Activated T-helper 2 cell treated with anti-CD3 and anti-CD28 coated beads, Interferon-gamma antibody, Interleukin-2, Interleukin-4, amounts not matched to agents 10 μg/mL and 5 μg/mL and 100 μg/mL, durations not matched to agents 14 hours and 24 hours and 36 hours (primary cell): ENCODE measurements at places on chromosomes 6 and 20. TPM values are rescaled to one million over a fixed set of nuclear protein-coding genes. Genes with fewer than 3 reads are reported as not detected.

ZKSCAN8 gene
- 17.9 and 20.8 TPM in 2 replicates for total RNA-seq

FAM229B gene
- total RNA-seq: 1.1 and 3.1 TPM in 2 replicates

LPA gene
- not detected in 2 replicates for total RNA-seq

TREML2 gene
- 3.7 and 3.9 TPM in 2 replicates for total RNA-seq

SLC17A9 gene
- total RNA-seq: 20.2 and 21.4 TPM in 2 replicates

PEX3 gene
- total RNA-seq: 21.4 and 23.6 TPM in 2 replicates

SLC35F1 gene
- 0.09 TPM in 1 of 2 replicates, not detected in the other for total RNA-seq

DAAM2 gene
- total RNA-seq: not detected in 2 replicates

SLC17A1 gene
- total RNA-seq: 0.32 and 0.34 TPM in 2 replicates

TPBG gene
- 0.07 TPM in 1 of 2 replicates, not detected in the other for total RNA-seq

BLOC1S5 gene
- 21.2 and 25.4 TPM in 2 replicates for total RNA-seq

COL20A1 gene
- total RNA-seq: not detected in 2 replicates

THBS2 gene
- not detected in 2 replicates for total RNA-seq

POPDC3 gene
- total RNA-seq: not detected in 2 replicates

TGM2 gene
- not detected in 2 replicates for total RNA-seq

GNRH2 gene
- total RNA-seq: 3.4 and 3.7 TPM in 2 replicates

TNFAIP3 gene
- total RNA-seq: 250 and 251 TPM in 2 replicates

FLRT3 gene
- total RNA-seq: not detected in 2 replicates

DLGAP4 gene
- 34.7 and 37.4 TPM in 2 replicates for total RNA-seq

FRK gene
- total RNA-seq: 0.02 and 0.05 TPM in 2 replicates

MLIP gene
- total RNA-seq: not detected in 2 replicates

CD93 gene
- 1.9 and 2.0 TPM in 2 replicates for total RNA-seq

SLC22A16 gene
- total RNA-seq: not detected in 2 replicates

TREM2 gene
- total RNA-seq: not detected in 2 replicates

ROMO1 gene
- total RNA-seq: 93.0 and 98.4 TPM in 2 replicates

USP49 gene
- total RNA-seq: 6.1 and 6.4 TPM in 2 replicates

PNLDC1 gene
- 0.32 and 0.74 TPM in 2 replicates for total RNA-seq

DEF6 gene
- total RNA-seq: 120 and 121 TPM in 2 replicates

KCNK17 gene
- not detected in 2 replicates for total RNA-seq

F13A1 gene
- not detected in 2 replicates for total RNA-seq
